ENCODE measurements at places on chromosomes 1 and 21.

DNA sequence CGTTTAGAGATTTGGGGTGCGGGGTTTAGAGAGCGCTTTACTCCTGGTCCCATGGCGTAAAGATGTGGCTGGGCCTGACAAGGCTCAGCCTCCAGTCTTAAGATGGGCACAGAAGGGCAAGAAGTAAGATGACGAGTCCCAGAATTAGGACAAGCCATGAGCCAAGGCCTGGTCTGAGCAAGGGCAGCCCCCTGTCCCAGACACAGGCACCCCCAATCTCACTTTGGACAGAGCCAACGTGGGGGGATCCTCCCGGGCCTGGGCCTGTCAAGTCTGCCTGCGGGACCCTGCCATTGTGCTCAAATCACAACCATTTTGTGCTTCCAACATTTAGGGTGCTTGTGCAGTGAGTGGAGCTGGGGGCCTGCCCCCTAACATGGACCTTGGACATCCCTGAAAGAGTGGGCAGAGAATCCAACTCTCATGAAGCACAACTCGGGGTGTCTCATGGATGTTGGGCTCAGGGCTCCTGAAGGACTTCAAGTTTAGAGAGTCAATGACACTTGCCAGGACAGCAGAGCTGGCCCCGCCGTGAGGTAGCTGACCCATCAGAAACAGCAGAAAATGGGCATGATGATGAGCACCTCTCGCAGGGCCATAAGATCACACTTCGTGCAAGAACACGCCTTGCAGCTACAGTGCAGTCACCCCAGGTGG lies 52.6 kb downstream of the KIF21B start:
- DNase-seq, result no peak

DNA sequence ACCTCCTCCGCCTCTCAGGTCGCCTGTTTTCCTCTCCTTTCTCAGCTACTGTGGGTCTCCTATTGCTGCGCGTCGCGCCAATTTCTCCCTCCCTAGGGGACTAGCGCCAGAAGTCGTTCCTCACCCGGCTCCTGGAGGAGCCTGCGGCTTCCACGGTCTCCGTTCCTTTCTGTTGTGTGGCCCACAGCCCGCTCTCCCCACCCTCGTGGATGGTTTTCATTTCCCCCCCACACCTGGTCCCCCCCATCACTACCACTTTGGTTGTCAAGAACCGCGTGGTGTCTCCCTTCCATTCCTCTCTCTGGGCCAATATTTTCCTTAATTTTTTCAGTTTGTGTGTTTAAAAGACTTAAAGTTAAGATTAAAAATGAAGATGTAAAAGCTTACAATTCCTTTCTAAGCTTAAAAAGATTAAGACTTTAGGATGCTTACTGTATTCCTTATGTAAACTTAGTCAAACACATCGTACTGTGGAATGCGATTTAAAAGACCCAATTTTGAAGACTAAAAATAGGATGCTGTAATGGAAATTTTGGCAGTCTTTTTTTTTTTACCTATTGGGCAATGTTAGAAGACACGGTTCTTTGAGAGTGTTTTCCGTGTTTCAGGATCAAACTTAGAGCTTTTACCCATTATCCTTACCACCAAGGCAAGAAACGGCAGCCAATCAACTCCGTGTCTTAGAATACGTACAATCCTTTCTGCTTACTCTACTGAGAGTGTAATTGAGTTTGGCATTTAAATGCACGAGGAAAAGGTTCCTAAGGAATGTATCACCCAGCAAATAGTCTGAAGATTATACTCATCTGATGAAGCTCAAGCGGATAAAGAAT lies 773 bp downstream of the CNST start:
- peak; percentile 60 for DNase-seq

DNA sequence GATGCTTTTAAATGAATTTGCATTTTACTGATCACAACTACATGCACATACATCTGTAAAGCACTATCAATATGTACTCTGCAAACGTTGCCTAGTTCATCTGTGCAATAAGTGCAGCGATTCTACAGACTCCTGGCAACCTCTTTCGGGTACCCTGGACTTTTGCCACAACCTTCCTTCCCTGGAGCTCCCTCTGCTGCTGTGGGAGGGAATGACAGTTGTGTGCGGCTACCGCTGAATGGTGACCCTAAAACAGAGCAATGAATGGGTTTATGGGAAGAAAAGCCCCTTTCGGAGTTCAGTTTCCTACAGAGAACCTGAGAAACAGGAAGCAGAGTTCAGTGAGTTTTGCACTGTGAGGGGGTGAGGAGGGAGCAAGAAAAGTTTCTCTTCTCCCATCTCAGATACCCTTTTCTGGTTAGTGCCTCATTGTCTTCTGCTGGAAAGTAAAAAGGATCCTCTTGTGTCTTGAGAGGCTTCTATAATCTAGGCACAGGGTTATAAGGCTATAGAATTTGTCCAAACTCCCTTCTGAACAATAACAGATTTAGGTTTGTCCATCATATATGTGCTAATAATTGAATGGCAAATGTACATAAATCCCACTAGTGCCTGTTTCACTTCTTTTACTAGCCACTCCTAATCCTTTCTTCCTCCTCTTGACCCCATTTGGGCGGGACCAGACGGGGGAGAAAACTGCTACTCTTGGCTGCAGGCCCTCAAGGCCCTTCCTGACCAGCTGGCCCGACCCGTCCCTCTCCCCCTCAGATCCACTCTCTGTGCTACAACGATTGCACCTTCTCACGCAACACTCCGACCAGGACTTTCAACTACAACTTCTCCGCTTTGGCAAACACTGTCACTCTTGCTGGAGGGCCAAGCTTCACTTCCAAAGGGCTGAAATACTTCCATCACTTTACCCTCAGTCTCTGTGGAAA lies 19.8 kb upstream of the SARS1 start:
- peak; percentile 42 for DNase-seq

GRCh38 chr1:200527670-200528069 lies 92.9 kb downstream of the KIF14 start:
- no peak for DNase-seq

GRCh38 chr21:45017039-45017960 lies 57.1 kb upstream of the ADARB1 start:
- DNase-seq, result no peak

DNA sequence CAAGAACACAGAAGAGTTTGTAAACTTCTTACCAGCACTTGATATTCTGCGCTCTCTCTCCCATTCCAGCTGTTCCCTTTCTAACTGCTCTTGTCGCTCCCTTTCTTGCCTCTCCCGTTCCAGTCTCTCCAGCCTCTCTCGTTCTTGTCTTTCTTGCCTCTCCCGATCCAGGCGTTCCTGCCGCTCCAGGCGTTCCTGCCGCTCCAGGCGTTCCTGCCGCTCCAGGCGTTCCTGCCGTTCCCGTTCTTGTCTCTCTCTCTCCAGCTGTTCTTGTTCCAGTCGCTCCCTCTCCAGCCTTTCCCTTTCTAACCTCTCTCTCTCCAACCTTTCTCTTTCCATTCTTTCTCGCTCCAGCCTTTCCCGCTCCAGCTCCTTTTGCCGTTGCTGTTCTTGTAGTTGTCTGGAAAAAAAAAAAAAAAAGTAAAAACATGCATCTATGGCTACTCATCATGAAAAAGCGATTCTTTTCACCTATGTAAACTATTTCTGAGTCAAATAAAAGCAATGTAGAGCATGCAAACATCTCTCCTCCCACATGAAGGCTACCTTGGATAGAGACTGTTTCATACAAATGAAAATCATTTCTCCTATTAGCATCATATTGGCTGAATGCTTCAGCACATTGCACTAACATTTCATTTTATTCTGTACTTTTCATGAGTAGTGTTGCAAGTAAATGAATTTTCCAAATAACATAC lies 91.5 kb upstream of the LBR start:
- no peak for DNase-seq

DNA sequence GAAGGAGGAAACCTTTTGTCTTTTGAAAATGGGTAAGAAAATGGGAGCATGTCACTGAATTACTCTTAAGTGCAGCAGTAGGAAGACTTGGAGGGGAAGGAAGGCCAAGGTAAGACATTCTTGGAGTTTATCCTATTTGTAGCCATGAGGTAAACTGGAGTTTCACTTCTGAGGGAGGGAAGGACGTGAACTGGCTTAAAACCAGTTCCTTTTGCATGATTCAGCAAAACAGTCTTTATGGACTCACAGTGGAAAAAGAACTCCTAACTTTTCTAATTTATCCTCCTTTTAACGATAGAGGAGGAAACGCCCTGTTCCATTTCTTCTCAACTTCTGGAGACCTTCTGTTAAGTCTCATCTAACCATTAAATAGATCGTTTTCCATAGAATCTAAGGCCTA lies 2.5 kb downstream of the PRDX6 start:
- no peak for DNase-seq

DNA sequence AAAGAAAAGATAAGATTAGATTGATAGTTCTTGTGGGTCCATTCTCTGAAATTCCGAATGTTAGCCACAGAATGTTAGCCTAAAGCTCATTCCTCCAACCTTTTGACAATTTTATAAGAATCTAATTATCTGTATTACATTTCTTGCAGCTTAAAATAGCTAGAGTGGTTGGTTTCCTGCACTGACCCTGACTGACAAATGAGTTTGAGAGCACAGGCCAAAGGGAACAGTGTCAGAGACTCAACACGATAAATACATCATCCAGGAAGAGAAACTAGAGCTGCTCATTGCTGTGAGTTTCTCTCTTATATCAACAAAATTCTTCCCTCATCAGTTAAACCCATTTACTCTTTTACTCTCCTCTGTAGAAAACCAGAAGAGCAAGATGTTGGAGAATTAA lies 82.1 kb upstream of the PPM1J start:
- no peak for DNase-seq

GRCh38 chr1:233707153-233707879 lies 93.4 kb downstream of the KCNK1 start:
- peak; percentile 33 for DNase-seq

DNA sequence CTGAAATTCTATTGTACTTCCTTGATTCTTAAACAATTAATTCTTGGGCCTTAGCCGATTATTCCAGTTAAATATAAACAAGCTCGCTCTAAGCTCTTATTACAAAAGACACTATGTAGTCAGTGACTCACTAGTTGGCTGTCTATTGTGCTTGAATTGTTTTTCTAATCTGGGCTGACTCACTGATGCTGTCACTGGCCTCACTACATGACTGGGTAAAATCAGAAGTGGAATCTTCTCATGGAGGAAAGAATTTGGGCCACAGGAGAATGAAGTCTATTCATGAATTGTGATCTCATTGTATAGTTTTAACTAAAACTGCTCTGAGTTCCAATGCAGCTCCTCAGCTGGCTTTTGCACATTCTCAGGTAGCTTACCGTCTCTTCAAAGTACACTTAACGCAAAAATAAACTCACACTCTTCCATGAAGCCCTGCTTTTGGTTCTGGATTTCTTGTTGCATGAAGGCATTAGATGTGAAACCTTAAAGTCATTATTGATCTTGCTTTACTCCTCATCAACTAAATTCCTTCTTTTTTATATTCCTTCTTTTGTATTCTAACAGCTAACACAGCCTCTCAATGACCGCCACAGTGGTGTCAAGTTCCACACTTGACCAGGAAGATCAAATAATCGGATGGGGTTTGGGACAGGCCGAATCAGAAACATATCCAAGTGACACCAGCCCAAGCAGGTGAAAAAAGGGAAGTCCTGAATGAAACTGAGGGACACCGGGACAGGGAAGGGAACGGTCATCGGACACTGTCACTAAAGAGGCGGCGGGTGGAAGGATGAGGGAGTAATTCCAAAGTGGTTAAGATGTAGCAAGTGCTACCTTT lies 80.9 kb upstream of the LBR start:
- DNase-seq, result no peak

- no peak for DNase-seq
Observed at GRCh38 chr1:113593550-113594297, 165.6 kb downstream of the PHTF1 start.

DNA sequence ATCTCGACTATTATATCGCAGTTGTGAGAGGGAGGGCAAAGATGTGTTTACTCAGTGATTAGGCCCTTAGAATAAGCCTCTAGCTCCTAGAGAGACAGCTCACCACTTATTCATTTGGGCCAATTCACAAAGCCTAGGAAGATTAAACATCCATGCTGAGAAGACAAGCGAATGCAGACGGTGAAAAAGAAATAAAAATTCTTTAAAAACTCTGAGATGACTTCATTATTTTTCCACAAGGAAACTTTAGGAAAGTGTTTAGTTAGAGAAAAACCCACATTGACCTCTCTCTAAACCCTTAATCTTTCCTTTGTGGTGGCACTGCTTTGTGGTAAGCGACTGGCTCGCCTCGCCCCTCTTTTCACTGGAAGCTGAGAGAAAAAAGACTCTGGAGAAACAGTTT lies 146.8 kb upstream of the DMRTA2 start:
- DNase-seq, result no peak

- peak; percentile 9 for DNase-seq
Observed at GRCh38 chr1:74512170-74512915, at the start of gene LRRC53. LRRC53 (minus strand) TSS chr1:74512611; CDS start chr1:74483349, 29,262 bp downstream.
